ENCODE measurements at places on chromosomes 7 and 10. TPM values are rescaled to one million over a fixed set of nuclear protein-coding genes. Genes with fewer than 3 reads are reported as not detected.

DNA sequence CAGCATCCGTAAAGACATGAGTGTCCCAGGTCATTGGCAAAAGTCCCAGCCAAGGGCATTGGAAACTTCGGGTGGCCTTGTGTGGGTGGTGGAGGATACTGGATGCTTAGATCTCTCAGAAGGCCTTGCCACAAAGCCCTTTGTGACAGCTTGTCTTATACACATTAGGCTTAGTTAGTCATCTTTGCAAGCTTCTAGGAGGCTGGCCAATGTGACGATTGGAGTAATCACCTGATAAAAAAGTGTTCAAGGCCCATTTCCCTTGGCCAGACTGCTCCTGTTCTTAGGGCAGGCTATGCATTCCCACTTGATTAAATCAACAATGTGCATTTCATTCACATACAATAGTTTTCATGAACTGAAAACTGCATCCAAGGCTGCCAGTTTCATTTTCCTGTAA is 26.9 kb downstream of the NPS start:
- DNase-seq: no peak

DNA sequence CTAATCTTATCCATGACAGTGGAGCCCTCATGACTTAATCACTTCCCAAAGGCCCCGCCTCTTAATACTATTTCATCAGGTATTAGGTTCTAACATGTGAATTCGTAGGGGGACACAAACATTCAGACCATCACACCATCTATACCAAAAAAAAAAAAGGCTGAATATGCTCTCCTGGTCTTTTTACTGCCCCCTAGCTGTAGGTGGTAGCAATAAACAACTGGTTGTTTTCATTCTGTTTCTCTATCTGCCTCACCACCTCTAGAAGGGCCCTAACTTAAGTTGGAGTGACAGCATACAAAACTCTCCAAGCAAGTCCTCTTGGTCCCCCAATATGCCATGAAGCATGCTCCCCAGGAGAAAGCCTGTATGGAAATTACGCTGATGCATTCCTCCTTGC is 94.1 kb downstream of the GRM8 start:
- DNase-seq: no peak

DNA sequence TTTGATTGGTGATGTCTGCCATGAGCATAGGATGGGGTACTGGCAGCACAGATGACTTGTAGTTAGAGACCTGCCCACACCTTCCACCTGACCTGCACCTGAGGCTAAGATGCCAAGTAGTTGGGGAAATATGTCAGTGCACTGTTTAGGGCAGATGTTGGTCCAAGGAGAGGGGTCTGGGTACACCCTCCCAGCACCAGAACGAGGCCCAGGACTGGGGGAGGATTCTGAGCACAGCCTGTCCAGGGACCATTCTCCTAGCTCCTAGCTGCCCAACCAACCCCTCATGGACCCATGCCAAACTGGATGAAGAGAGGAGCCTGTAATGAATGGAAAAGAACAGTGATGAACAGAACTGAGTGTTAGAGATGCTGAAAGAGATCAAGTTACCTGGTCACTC is 28.0 kb downstream of the FRMPD2 start:
- DNase-seq: no peak

- no peak for DNase-seq
Observed at GRCh38 chr7:28570113-28570969, 158.0 kb downstream of the CREB5 start.

TMEM225B gene
- total RNA-seq: 0.26 TPM

DNA sequence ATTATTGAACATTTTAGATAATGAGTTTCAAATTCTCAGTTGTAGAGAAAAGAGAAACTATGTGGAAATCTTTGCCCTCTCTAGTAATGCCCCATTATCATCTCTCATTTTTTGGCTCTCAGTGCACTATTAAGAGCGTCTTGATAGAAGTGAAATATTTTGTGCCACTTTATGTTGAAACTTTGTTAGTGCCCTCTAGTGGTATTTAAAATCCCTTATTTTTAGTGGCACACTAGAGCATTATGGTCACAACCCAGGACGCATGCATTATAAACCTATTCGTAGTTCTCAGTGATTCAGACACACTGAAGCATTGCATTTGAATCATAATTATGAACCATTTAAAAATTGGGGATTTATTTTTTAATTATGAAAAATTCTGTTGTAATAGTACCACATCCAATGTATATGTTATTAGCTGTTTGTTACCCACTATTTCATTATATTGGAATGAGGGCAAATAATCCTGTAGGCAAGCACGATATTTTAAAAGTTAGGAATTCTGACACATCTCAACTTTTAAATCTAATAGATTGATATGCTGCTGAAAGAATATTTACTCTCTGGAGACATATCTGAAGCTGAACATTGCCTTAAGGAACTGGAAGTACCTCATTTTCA is 21.9 kb downstream of the PDCD4 start:
- no peak for DNase-seq

- DNase-seq: no peak
Observed at GRCh38 chr7:135729230-135729629, 1.2 kb upstream of the SLC13A4 start.

DNA sequence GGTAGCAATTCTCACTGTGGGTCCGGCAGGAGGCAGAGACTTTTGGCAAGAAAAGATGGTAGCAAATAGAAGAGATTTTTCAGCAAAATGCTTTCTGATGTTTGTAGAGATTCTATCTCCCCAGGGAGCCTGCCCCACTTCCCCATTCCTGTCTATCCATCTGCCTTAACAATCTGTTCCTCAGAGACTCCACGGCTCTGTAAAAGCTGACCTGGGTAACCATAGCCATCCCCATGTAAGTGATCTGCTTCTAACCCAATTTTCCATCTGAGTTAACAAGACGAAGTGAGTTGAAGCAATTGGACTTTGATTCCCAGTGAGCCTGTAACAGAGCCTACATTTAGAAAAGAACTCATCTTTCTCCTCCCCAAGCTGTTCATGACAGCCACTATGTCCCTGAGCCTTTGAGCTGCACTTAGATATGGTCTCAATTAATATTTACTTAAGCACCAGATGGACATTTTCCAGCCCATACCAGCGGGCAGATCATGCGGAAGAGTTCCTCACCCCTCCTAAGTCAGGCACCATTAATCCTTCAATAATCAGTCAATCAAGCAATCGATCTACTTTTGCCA is 896.1 kb downstream of the CCSER2 start:
- DNase-seq: no peak

- no peak for DNase-seq
Observed at GRCh38 chr10:12980102-12980661, 21.3 kb downstream of the CCDC3 start.

- no peak for DNase-seq
Observed at GRCh38 chr7:9945857-9946256, 1027.8 kb upstream of the PHF14 start.

GRCh38 chr10:130894471-130894870 is 417.1 kb downstream of the TCERG1L start:
- peak; percentile 14 for DNase-seq

DNA sequence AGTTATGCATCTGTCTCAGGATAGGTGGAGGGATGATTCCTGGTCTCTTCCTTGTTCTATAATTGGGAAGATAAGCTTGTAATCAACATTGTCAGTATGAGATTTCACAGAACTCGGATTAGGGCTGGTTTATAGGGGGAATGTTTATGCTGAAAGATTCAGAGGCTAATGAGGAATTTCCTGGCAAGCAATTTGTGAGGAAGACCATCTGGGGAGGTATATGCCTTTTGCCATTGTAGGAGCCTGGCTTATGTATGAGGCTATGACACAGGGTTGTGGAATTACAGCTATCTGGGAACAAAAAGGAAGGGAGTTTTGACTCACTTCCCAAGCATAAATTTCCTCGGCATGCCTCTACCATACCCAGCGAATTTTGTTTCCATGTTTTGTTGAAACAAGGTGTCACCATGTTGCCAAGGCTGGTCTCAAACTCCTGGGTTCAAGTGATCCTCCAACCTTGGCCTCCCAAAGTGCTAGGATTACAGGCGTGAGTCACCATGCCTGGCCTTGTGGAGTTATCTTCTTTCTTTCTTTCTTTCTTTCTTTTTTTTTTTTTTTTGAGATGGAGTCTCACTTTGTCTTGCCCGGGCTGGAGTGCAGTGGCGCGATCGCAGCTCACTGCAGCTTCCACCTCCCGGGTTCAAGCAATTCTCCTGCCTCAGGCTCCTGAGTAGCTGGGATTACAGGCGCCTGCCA is 1.6 kb upstream of the COPS6 start:
- DNase-seq: no peak

DNA sequence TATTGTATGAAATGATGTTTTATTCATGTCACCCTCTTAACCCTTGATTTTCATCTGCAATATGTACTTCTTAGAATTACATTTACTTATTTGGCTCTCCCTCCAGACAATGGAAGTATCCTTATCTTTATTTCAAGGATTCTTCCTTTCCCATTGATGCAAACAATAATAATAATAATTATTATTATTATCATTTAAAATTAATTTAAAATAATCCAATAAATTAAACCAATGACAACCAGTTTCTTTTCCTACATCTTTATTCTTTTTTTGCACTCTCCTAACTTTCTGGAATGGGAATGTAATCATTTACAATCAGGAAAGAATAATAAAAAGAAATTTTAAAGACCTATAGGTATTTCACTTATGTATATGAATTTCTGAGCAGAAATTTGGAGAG is 504.4 kb downstream of the INHBA start:
- DNase-seq: no peak

DNA sequence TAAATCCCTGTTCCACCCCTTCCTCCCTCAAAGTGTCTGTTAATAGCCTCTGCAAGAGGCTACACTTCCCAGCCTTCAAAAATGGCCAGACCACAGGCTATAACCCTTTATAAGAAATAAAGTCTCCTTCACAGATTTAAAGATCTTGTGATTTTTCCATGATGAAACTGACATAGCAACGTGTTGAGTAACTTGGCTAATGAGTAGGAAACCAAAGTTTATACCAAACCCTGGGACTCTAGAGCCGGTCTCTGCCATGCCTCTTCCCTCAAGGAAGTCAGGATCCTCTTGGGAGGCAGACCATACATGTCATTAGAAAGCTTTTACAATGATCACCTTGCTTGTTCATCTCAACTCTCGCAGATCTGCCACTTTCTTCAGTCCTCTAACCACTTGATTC is 44.4 kb downstream of the GRM8 start:
- DNase-seq: no peak

FFAR4 gene
- total RNA-seq: not detected

GNAI1 gene
- 21.5 TPM for total RNA-seq

DNA sequence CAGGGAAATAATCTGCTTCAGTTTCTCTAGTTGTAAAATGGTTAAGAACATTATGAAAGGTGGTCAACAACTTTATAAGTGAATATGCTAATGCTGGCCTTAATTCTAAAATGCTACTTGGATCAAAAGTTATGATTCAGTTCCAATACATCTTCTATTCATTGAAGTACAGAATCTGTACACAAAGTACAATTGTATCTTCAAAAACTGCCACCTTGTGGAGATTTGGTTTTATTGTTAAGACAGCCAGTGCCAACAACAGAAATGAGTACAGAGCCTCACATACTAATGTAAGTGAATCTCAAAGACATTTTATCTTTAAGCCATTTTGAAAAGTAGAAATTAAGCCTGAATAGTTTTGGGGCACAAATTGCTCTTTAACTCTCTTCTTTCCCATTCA is 194.0 kb downstream of the CFTR start:
- no peak for DNase-seq

DNA sequence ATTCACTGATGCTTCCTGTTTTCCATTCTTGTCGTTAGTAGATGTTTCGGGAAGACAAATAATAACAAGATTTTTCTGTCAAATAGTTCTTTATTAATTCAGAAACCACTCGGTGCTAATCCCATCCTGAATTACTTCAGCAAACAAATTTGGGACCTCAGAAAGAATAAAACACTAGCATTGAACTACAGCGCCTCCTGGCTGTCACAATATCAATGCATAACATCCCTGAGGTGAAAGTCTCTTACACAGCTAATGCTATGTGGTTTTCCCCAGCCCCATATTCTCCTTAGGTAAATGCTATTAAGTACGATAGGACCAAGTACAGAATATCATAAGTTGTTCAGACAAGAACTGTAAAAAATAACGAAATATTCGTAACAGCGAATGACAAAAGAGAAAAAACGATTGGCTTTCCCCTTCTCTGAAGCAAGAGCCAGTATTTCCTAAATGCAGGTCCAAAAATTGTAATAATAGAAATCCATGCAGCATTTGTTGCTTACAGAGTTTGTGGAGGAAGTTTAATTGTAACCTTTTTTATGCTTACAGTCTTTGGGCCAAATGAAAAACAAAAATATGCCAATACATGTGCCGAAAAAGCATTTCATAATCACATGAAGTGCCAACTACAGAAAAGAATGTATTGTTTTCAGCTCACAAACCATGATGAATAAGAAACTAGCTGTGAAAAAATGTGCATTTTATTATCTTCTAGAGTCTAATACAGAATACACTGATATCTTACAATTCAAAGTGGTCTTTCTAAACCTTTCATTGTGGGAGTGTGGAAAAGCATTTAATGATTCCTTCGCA is 47.3 kb downstream of the MYPN start:
- DNase-seq: peak; percentile 75

Data from endodermal cell (in vitro differentiated cells).